ENCODE measurements at places on chromosomes 16 and 17. TPM values are rescaled to one million over a fixed set of nuclear protein-coding genes. Genes with fewer than 3 reads are reported as not detected.

Gene CASKIN1
- not detected for polyA plus RNA-seq

DNA sequence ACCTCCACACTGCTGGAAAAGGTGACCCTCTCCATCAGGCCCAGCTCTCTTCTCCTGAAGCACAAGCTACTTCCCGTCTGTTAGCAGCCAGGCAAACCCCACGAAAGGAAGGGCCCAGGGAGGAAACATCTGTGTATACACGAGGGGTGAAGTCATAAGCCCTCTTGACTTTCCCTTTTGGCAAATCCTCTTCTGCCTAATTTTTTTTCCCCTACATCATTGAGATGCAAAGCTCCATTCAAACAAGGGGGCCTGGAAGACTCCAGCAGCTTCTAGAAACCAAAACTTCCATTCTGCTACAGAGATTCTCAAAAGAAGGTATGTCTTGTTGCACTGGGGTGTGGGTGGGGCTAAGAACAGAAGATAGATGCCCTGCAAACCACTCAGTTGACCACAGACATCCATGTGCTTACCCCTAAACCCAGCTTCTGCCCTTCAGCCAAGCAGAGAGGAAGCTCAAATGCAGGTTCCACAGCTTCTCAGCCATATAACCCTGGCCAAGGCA lies 145.6 kb upstream of the RCVRN start:
- DNase-seq, result peak; percentile 90

DNA sequence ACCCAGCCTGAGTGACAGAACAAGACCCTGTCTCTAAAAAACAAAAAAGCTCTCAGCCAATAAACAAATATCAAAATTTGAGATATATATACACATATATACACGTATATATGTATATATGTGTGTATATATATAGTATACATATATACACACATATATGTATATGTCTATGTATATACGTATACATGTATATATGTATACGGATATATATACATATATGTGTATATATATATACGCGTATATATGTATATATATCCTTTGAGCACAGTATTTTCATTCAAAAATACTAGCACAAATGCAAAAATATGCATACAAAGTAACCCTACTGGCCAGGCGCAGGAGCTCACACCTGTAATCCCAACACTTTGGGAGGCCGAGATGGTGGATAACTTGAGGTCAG lies 13.0 kb downstream of the MTMR4 start:
- DNase-seq, result no peak

DNA sequence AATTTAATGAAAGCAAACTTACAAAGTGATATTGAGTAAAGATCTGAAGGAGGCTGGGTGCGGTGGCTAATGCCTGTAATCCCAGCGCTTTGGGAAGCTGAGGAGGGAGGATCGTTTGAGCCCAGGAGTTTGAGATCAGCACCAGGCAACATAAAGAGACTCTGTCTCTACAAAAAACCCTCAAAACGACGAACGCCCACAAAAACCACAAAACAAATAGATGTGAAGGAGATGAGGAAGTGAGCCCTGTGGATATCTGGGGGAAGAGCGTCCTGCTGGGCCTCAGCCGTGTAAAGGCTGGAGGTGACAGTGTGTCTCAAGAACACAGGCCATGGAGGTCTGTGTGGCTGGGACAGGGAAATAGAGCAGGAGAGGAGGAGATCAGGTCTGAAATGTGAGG lies 68.8 kb downstream of the ITFG1 start:
- DNase-seq, result peak; percentile 34

DNA sequence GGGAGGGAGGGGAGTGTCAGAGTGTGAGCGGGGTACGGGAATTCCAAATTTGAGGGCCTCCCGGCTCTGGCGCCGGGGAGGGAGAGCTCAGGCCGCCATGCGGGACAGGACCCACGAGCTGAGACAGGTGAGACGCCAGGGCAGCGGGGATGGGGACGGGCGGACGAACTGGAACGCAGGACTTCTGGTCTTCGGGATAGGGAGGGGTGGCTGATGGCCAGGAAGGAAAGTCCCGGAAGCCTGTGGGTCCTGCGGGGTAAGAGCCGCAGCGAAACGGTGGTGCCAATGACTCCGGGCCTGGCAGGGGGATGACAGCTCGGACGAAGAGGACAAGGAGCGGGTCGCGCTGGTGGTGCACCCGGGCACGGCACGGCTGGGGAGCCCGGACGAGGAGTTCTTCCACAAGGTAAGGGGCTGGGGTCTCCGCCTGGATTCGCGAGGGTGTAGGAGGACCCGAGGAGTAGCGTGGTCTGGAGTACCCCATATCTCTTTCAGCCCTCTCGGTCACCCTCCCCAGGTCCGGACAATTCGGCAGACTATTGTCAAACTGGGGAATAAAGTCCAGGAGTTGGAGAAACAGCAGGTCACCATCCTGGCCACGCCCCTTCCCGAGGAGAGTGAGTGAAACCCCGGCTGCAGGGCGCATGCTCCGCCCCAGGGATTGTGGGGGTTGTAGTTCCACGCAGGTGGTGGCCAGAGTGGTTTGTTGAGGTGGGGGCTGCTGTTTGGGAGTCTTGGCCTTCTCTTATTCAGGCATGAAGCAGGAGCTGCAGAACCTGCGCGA lies 543 bp downstream of the STX4 start:
- peak; percentile 87 for DNase-seq

Gene ABCC11
- not detected for polyA plus RNA-seq

- DNase-seq, result no peak
These were observed 174.0 kb upstream of the GSE1 start for GRCh38 chr16:85438981-85439685.

GRCh38 chr16:12160249-12160648 lies 183.7 kb downstream of the SNX29 start:
- DNase-seq, result no peak

Gene HSPB9
- polyA plus RNA-seq, result not detected

DNA sequence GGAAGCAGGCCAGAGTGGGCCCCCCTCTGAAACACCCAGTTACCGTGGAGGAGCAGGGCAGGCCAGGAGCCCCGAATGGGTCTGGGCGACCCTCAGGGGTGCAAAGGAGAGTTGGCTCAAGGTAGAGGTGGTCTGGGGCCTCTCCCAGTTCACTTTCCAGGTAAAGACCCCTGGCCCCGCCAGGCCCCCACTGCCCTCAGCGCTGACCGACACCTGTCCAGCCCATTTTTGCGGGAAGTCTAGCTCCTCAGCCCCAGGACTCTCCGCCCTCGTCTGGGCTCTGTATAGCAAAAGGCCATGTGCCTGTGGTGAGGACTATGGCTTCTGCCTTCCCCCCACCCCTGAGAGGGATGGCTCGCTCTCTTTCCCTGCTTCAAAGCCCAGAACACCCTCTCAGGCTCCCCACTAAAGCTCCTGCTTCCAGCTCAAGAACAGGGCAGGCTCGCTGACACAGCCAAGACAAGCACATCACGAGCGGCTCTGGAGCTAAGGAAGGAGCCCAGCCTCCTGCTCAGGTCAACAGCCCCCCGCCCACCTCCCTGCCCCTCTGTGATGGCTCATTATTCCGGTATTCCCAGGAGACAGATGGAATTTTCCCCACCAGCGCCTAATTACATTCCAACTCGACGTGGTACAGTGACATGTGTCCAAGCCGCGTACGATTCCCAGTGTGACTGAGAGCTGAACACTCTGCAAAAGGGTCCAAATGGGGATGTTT lies 59.4 kb downstream of the RTN4RL1 start:
- no peak for DNase-seq

DNA sequence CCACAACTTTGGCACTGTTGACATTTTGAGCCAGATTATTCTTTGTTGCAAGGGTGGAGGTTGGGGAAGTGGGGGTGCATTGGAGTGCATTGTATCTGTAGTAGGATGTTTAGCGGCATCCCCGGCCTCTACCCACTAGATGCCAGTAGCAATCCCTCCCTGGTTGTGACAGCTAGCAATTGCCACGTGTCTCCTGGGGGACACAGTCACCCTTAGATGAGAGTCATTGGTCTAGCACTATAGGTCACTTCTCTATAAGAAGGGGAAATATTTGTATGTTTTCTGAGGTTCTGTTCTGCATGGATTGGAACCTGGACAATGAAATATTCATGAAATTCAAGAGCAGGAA lies 32.4 kb downstream of the MSI2 start:
- no peak for DNase-seq

Gene TP53TG3C
- polyA plus RNA-seq, result not detected

GRCh38 chr17:54976316-54976715 lies 7.8 kb downstream of the STXBP4 start:
- DNase-seq, result no peak

DNA sequence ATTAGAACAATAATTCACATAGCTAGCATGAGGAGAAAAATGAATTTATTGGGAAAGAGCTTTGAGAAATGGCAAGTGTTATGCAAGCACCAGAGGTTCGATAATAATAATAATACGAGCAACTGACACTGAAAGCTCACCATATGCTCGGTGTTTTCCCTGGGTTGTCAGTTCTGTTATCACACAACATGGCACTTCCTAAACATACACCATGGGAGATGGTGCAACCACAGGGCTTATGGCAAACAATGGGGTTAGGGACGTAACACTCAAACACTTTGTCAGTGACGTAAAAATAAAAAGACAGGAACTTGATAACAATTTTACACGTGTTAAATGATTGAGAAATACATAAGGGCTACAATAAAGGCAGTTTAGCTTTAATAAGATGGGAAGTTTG lies 23.7 kb downstream of the OR1D5 start:
- DNase-seq, result peak; percentile 80

Gene ACE
- polyA plus RNA-seq, result 1.8 TPM

Gene SLC52A1
- polyA plus RNA-seq, result not detected

DNA sequence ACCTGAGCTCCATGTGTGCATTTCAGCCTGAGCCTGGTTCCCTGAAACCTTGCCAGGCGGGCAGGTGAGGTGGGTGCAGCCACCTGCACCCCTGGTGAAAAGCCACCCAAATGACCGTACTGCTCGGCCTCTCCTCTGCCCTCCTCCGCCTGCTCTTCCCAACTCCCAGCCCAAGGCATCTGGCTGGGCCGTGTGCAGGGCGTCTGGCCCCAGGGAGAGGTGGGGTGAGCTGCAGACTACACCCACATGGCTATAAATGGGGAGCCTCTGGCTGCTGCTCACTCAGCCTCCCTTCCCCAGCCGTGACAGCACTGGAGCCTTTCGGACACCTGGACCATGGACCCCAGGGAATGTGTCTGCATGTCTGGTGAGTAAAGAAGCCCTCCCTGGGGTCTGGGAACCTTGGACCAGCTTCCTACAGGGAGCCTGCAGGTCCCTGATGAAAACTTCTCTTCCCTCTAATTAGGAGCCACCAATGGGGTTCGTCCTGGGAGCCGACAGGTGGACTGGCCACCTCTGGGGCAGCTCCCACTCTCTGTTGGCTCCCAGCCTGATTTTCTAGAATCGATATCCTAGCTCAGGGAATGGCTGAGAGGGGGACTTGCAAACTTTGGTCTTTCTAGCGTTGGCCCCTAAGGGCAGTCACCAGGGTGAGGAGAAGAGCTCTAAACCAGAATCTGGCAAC lies at the start of gene MT4:
MT4 (plus strand) TSS at position 281 of the 685 bp plus-strand sequence; CDS start at position 337, 56 bp downstream.
- no peak for DNase-seq

Gene KREMEN2
- 0.14 TPM for polyA plus RNA-seq

DNA sequence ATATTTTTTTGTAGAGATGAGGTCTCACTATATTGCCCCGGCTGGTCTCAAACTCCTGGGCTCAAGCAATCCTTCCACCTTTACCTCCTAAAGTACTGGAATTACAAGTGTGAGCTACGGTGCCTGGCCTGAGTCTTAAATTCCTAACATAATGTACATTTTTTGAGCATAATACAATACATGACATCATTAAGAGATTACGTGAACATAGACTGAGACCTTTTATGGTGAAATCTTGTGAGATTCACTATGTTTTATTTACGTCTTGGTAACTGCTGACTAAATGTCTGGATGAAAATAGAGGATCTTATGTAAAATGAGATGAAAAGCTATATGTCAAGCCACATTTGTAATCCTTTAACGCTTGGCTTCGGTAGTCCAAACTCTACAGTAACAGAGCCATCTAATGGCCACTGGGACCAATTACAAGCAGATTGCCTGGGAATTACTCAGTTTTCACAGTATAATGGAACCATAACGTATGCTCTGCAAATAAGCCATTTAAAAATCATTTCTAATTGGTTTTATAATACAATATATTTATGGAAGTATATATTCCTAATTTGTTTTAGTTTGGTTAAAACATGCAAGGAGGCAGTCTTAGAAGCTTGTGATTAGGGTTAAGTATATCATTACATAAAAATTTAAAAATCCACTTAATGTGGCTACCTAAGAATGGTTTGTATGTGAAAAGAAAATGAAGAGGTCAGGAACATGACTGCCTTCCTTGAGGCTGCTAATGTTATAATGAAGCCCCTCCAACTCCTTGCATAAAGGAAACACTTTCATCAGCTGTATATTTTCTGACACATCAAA lies 8.1 kb upstream of the EFCAB13 start:
- peak; percentile 68 for DNase-seq

DNA sequence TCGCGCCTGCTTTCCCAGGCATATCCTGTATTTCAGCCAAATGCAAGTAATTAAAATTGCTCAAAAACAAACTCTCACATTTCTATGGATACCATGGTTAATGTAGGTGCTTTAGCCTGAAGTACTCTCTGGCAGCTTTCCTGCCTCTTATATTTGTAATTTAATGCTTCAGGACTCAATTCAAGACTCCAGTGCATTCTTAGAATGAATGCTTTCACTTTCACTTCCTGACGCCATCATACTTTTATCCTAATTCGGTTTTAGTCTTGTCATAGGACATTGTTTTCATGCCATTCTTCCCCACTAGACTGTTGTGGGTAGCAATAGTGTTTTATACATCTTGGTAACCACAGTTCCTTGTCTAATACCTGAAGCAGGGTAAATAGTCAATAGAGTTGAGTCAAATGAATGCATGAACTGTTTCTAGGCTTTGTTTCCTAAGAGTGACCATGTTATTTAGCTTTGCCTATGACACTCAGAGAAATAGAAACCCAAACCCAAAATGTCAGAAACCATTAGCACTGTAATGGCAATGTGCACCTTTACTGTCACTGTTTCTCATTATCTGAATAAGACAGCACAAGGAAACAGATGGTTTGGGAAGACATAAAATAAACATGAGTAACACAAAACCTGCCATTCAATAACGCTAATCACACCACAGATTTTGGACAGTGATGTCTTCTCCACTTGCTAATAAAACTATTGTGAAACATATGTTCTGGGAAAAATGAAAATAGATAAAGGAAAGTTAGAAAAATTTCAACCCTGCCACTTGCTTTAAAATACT lies 705.5 kb downstream of the CDH11 start:
- no peak for DNase-seq

Gene C17orf78
- not detected for polyA plus RNA-seq

GRCh38 chr17:37841232-37841631 lies 83.0 kb upstream of the TBC1D3K start:
- peak; percentile 43 for DNase-seq

- no peak for DNase-seq
These were observed 28.9 kb downstream of the TANC2 start for GRCh38 chr17:62994931-62995330.

DNA sequence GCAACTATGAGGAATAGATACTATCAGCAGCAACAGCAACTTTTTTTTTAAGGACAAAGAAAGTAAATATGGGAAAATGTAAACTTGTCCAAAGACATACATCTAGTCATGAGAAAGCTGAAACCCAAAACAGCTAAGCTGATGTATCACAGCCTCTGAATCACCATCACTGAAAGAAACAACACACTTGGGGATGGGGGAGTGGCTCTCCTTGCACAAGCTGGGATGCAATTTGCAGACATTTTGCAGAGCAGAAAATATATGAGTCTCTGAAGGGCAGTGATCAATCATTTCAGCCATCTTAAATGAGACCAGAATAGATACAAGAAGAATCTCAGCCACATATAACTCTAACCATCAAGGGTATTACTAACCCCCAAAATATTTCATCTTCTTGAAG lies 79.1 kb downstream of the GRIN2A start:
- DNase-seq, result no peak
